Activated CD8-positive, alpha-beta memory T cell treated with anti-CD3 and anti-CD28 coated beads for 1 hour (primary cell): ENCODE measurements at places on chromosomes 5 and 9.

- no peak for DNase-seq
These were observed 1.3 kb downstream of the PCSK5 start for GRCh38 chr9:75891771-75892215.

DNA sequence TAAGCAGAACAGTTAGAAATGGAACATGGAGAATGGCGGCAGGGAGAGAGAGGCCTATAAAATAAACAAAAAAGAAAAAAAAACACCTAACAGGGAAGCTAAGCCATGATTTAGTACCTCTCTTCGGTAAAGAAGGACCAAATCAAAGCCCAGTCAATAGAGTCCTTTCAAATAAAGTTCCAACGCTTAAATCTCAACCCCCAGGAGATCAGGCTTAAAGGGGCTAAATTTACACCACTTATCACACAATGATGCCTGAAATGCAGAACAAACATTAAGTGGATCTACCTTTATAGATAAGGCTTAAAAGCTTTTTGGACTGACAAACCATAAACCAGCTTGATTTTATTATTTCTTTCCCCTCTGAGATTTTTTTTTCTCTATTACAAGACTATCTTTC, 66.3 kb downstream of the PRELID2 start:
- DNase-seq, result no peak

DNA sequence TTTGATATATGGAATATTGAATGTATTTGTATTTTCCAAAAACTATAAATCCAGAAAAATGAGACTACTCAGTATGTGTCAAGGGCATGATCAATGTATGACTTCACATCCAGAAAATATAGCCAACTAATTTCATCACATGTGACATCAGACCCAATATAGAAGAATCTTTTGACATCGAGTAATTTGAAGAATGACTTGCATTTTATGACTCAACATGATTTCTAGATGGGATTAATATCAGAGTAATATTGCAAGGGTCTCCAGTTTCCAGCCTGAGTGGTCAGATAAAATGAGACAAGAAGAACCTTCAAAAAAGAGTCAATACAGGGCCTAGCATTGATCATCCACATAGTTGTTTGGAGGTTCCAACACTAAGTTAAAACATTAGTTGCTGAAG, 467.5 kb upstream of the PAPPA start:
- DNase-seq, result no peak

DNA sequence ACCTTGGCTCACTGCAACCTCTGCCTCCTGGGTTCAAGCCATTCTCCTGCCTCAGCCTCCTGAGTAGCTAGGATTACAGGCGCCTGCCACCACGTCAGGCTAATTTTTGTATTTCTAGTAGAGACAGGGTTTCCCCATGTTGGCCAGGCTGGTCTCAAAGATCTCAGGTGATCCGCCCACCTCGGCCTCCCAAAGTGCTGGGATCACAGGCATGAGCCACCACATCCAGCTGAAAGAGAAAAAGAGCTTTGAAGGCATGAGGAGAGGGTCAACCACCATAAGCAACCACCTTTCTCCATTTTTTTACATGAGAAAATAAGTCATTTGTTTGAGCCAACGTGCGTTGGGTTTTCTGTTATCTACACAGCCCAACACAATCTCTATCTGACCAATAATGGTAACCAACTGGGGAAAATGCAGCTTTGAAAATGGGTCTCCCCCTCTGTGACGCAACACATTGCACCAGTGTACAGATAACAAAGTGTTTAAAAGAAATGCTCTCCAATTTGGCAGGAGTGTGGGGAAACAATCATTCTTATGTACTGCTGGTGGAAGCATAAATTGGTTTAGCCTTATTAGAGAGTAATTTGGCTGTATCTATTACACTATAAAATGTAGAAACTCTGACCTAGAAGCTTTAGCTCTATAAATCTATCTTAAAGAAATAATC, 45.8 kb upstream of the ZBTB43 start:
- no peak for DNase-seq

DNA sequence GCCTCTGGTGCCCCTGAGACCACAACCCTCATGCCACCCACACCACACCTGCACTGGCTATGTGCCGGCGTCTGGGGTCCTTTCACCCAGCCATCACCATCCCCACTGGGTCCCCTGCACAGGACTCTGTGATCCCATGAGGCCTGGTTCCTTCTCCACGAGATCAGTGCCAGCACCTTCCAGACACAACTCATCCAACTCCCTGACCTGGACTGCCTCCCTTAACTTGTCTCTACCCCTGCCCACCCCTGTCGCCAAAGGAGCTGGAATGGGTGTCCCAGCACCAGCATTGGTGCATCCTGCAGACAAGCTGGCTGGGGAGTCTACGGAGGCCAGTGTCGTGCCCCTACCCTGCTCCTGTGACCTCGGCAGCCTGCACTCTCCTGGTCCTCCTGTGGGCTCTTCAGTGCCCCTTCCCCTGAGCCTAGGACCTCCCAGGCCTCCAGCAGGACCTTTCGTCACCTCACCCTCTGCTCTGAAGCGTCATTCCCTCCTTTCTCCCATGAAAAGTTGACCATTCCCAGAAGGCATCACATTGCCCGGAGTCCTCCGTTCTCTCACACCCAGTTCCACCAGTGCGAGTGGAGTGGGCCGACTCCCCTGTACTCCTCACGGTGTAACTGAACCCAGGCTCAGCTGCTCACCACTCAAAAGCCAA, 87.7 kb downstream of the NSUN2 start:
- no peak for DNase-seq

GRCh38 chr9:91273853-91274552, 87.7 kb downstream of the AUH start:
- DNase-seq, result no peak
